ENCODE measurements at places on chromosomes 1 and 21. TPM values are rescaled to one million over a fixed set of nuclear protein-coding genes. Genes with fewer than 3 reads are reported as not detected.

DNA sequence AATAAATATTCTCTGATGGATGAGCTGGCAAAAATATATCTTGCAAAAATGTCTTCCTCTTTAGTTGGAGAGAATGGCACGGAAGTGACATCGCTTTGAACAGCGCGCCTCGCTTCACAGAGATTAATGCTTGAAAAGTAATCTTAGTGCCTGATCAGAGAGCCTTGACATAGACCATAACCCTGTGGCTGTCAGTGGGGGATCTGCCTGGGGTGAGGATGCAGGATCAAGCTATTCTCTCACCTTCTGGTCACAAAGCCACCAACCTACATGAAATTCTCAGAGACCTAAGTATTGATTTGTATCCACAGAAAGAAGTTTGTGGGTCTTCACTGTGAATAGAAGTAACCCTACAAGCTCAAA, 492.6 kb downstream of the LMO4 start:
- DNase-seq: no peak
- no peak overlapping the region for H3K4me3 ChIP-seq
- no peak overlapping the region for H3K27ac ChIP-seq
- no peaks in the 10 kb centered on the region for H3K36me3 ChIP-seq
- peaks cover 2% of the 10 kb centered on the region for H3K27me3 ChIP-seq

GRCh38 chr1:23029337-23029736, 10.1 kb downstream of the KDM1A start:
- H3K27me3 ChIP-seq: no peaks in the 10 kb centered on the region
- H3K27ac ChIP-seq: no peak overlapping the region
- peaks cover 5% of the 10 kb centered on the region for H3K36me3 ChIP-seq
- no peak for DNase-seq
- peaks cover 35% of the 10 kb centered on the region for H3K4me1 ChIP-seq

KLHDC9 gene
- 3.7 TPM for total RNA-seq

BTBD19 gene
- 51.2 TPM for total RNA-seq

DNA sequence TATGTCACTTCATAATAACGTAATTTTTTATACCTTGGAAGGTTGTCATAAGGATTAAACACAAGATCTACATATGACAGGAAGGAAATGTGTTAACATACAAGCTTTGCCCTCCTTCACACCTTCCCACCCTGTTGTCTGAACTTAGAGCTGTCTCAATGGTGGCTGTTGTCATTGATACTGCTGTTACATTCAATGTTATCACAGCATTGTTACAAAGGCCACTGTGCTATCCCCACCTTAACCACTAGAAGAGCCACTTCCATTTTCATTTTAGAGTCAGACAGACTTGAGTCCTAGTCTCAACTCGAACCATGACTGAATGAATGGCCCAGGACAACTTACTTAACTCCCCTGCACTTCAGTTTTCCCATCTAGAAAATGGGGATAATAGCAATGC, 31.2 kb downstream of the TAS1R2 start:
- H3K27me3 ChIP-seq: no peaks in the 10 kb centered on the region
- H3K4me1 ChIP-seq: no peaks in the 10 kb centered on the region
- no peak for DNase-seq

GRCh38 chr1:238457610-238458009, 566.9 kb upstream of the ZP4 start:
- H3K4me3 ChIP-seq: no peak overlapping the region
- H3K36me3 ChIP-seq: peaks cover 11% of the 10 kb centered on the region
- no peak for DNase-seq

C8A gene
- not detected for total RNA-seq

DNA sequence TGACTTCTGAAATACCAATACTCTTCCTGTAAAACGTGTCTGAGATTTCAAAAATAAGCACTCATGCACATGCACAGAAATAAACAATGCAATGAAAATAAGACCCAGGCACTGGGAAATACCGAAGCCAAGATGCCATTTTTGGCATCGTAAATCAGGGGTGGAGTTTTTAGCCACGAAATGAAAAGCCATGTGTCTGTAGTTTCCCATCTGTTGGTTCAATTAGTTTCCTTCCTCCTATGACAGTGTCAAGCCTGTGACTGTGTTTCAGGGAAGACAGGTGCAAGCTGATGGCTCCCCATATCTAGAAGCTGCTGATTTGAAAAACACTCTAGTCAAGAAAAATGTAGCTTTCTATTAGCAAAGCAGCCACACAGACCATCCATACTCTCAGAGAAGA, 480.4 kb upstream of the CAMK1G start:
- H3K27me3 ChIP-seq: peaks cover 12% of the 10 kb centered on the region
- H3K27ac ChIP-seq: no peak overlapping the region
- DNase-seq: no peak

TEKT2 gene
- total RNA-seq: 0.70 TPM

SELENOF gene
- 206 TPM for total RNA-seq

FAM72A gene
- 4.3 TPM for total RNA-seq

TAS1R1 gene
- total RNA-seq: not detected

DNA sequence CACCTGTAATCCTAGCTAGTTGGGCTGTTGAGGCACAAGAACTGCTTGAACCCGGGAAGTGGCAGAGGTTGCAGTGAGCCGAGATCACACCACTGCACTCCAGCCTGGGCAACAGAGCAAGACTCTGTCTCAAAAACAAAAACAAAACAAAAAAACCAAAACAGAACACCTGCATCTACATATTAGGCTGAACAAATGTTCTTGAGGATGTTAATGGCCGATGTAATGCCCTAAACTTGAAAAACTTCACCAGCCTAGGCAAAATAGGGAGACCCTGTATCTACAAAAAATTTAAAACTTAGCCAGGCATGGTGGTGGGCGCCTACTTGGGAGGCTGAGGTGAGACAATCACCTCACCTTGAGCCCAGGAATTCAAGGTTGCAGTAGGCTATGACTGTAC, 17.8 kb downstream of the GPBP1L1 start:
- no peak overlapping the region for H3K27ac ChIP-seq
- H3K27me3 ChIP-seq: no peaks in the 10 kb centered on the region
- peaks cover 35% of the 10 kb centered on the region for H3K4me1 ChIP-seq
- peaks cover 9% of the 10 kb centered on the region for H3K36me3 ChIP-seq
- H3K4me3 ChIP-seq: no peak overlapping the region

SH2D5 gene
- total RNA-seq: 0.46 TPM

DNA sequence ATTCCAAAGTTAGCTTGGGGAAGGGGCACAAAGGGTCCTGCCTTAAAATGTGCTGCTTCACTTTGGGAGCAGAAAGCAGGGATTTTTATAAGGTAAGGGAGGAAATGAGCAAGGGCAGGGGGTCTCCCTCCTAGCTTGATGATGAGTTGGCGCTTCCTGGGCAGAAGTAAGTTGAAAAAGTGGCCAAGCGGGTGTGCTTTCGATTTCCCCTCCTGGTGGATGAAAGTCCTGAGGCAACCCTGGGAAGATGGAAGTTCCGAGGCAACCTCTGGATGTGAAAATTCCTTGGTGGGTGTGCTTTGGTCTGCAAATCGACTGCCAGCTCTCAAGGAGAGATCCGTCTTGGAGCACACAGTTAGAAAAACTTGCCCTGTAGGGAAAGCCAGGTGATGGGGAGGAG, 41.7 kb upstream of the CD2 start:
- H3K4me3 ChIP-seq: no peak overlapping the region
- peaks cover 37% of the 10 kb centered on the region for H3K4me1 ChIP-seq
- H3K36me3 ChIP-seq: peaks cover 4% of the 10 kb centered on the region
- no peak overlapping the region for H3K27ac ChIP-seq

DNA sequence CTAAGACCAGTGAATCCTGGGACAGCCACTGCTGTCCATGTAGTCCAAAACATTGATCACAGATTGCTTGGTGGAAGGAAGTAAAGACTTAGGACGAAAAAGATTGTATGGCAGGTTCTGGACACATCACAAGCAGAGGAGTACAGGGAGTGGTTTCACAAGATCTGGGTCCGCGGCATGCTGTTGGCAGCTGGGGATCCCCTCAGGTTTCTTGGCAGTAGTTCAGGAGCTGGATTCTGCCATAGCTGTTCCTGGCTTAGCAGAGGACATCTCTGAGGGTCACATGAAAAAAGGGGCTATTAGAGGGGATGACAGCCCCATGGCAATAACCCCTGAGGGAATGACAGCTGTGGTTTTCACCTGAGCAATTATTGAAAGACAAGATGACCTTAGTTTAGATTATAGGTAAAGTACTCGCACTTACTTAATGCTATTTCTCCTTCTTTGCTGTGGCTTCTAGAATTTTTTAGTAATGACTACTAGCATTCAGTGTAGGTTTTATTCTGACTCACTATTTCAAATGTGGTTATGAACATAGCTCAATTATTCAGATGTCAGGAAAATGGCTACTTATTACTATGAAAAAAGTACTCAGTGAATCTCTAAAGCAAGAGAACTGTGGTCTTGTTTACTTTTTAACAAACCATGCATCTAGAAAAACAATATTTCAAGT, 8.2 kb downstream of the KRTAP27-1 start:
- H3K27ac ChIP-seq: no peak overlapping the region
- no peak overlapping the region for H3K4me3 ChIP-seq
- peaks cover 7% of the 10 kb centered on the region for H3K27me3 ChIP-seq
- DNase-seq: no peak

GRCh38 chr1:188314557-188315137, 1485.9 kb downstream of the PLA2G4A start:
- no peaks in the 10 kb centered on the region for H3K4me1 ChIP-seq
- H3K27ac ChIP-seq: no peak overlapping the region
- H3K27me3 ChIP-seq: no peaks in the 10 kb centered on the region
- no peak for DNase-seq

DNA sequence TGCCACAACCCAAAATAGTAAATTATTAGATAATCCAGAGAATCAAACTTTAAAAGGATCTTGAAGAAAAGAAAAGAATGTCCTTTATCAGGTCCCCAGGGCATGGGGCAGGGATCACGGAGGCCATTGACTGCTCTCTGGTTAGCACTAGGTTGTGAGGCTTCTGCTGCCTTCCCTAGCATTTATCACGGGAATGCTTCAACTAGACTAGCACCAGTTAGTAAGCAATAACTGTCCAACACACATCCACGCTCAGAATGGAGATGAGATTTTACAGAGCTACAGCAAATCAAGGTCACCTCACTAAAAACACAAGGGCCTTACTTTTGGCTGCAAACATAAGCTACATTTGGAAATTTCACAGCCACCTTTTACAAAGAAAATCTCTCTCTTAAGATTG, 304.0 kb downstream of the NFIA start:
- no peaks in the 10 kb centered on the region for H3K27me3 ChIP-seq
- H3K4me3 ChIP-seq: no peak overlapping the region
- H3K4me1 ChIP-seq: peaks cover 26% of the 10 kb centered on the region
- H3K27ac ChIP-seq: no peak overlapping the region

DNA sequence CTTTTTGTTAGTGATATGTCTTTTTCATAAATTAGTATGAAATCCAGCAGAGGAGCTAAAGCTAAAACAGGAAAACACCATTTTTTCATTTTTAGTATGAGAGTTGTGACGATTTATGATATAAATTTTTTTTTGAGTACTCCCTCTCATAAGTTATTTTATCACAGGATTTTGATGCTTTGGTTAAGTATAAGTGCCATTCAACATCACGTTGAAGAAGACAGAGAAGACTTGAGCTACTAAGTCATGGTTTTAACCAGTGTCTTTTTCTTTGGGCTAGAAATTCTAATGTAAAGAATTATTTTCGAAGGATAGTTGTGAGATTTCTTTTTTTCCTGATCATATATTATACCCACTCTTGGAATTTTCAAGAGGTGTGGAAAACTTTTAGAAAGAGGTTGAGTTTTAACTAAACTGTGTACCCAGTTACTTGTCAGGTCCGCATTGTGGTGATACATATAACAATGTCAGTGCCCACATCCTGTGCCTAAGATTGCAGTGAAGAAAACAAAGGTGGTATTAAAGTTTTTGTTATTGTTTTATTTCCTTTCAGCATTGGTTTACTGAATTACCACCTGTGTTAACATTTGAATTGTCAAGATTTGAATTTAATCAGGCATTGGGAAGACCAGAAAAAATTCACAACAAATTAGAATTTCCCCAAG, 93.8 kb downstream of the USP25 start:
- no peaks in the 10 kb centered on the region for H3K27me3 ChIP-seq
- no peak overlapping the region for H3K4me3 ChIP-seq
- no peak for DNase-seq
- H3K27ac ChIP-seq: no peak overlapping the region
- H3K4me1 ChIP-seq: peaks cover 25% of the 10 kb centered on the region

GRCh38 chr1:221431068-221431651, 310.7 kb downstream of the DUSP10 start:
- H3K4me1 ChIP-seq: no peaks in the 10 kb centered on the region
- no peak for DNase-seq
- no peaks in the 10 kb centered on the region for H3K36me3 ChIP-seq
- no peak overlapping the region for H3K27ac ChIP-seq
- H3K4me3 ChIP-seq: no peak overlapping the region

GRCh38 chr1:66809736-66810326, 8.8 kb upstream of the INSL5 start:
- H3K4me3 ChIP-seq: no peak overlapping the region
- peaks cover 8% of the 10 kb centered on the region for H3K27me3 ChIP-seq
- no peaks in the 10 kb centered on the region for H3K4me1 ChIP-seq
- no peak for DNase-seq

DNA sequence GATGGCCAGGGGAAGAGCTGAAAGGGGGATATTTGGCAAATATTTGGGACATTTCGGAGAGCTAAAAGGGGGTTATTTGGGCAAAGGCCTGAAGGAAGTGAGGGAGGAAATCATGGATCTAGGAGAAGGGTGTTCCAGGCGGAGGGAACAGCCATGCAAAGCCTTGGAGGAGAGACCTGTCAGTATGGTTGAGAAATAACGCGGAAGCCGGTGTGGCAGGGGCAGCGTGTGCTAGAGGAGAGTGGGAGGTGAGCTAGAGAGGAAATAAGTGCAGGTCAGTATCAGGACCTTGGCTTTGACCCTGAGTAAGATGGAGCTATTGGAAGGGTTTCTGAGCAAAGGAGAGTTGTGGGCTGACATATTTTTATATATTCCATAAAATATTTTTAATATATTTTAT, 3.0 kb downstream of the CTRC start:
- no peaks in the 10 kb centered on the region for H3K36me3 ChIP-seq
- no peaks in the 10 kb centered on the region for H3K4me1 ChIP-seq
- DNase-seq: no peak
- H3K4me3 ChIP-seq: no peak overlapping the region
- no peak overlapping the region for H3K27ac ChIP-seq
- peaks cover 5% of the 10 kb centered on the region for H3K27me3 ChIP-seq

DNA sequence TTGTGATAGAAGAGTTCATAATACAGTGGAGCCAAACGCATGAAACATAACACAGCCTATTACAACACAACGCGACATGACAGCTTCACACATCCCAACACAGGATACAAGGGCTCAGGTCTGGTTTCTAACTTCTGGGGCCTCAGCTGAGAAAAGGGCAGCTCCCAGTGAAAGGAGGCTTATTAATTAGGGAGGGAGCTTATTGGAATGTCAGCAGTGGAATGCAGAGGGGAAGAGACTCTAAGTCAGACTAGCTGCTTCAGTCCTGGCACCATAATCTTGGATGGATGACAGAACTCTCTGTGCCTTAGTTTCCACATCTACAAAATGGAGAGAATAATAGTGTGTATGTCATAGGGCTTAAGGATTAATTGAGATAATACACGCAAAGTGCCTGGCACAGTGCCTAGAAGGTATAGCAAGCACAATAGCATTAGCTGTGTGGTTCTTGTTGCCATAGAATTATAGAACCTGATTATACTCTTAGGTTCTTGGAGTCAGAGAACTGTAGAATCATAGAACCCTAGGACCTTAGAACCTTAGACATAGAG, 22.7 kb upstream of the SLC2A1 start:
- H3K27ac ChIP-seq: no peak overlapping the region
- DNase-seq: no peak
- peaks cover 4% of the 10 kb centered on the region for H3K36me3 ChIP-seq
- no peaks in the 10 kb centered on the region for H3K27me3 ChIP-seq
